KG1 (cell line): ENCODE measurements at places on chromosomes 6 and 20.

DNA sequence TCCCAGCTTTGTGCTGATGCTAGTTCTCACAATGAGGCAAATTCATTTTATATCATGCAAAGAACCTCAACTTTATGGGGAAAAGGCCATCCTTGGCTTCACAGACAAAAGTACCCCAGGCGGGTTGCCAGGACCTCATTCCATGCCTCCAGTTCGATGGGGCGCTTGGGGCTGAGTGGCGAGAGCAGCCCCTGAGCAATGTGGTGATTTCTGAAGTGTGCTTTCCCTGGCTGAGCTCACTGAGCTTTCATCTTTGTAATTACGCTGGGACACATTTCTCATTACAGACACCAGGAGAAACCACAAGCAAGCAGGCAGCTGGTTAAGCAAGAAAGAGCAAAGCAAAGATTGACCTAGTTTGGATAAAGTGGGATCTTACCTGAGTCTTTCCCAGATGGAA lies 301.5 kb upstream of the CDH4 start:
- no peak for DNase-seq

DNA sequence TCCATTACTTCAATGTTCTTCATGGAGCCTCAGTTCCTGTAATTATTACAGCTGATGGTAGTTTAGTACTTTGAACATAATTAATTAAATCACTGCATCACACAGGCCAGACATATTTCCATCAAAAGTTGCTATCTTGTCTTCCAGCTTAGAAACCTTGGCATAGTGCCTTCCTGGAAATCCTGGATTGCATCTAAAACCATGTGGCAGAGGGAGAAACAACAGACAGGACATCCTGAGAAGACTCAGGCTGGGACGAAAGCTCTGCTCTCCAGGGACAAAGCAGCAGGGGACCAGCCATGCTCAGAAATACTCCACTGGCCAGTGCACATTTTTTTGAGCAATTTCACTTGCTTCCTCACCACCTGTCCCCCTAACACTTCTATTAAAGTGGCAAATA lies 55.3 kb downstream of the TBX18 start:
- no peak for DNase-seq

DNA sequence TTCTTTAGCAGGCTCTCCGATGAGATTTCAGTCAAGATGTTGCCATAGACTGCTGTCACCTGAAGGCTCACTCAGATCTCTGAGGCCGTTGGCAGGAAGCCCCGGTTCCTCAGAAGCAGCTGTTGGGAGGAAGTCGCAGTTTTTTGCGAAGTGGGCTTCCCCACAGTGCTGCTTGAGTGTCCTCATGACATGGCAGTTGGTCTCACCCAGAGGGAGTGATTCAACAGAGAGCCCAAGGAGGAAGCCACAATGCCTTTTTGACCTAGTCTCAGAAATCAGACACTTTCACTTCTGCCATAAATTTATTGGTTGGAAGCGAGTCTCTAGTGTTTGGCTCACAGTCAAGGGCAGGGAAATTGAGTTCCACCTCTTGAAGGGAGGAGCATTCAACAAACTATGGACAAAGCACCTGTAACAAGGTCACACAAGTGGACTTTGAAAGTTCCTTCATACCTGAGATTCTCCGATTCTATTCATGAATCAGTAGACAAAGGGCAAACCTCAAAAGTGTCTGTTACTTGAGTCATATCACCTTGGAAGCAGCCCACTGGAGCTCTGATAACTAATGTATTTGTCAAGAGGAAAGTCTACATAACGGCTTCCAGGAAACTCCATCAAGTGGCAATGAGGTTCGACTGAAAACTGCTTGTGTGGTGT lies 208.3 kb downstream of the TASP1 start:
- DNase-seq: peak; percentile 51

GRCh38 chr20:25064561-25065071 lies 6.7 kb upstream of the ACSS1 start:
- no peak for DNase-seq

GRCh38 chr20:35312318-35312717 lies 20.1 kb upstream of the FAM83C start:
- DNase-seq: no peak

DNA sequence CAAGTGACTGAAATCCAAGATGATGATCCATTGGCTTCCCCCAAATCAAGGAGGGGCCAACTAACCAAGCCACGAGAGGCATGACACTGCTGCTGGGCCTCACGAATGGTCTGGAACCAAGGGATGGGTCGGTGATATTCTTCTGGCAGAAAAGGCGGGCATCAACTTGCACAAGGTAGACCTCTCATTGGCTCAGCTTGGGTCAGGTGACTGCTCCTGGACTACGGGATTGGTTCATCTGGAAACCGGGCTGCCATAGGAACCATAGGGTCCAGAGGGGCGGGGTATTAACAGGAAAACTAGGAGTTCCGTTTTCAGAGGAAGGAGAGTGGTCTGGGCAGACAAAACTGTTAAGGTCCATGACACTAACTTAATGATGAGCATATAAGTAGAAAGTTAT lies 100.9 kb downstream of the TFAP2C start:
- no peak for DNase-seq

- DNase-seq: no peak
Measured at GRCh38 chr6:91031581-91031980, 444.7 kb upstream of the MAP3K7 start.
